Cardiac muscle cell (in vitro differentiated cells and primary cell): ENCODE measurements at places on chromosomes 11 and 22. TPM values are rescaled to one million over a fixed set of nuclear protein-coding genes. Genes with fewer than 3 reads are reported as not detected.

ZC3H12C gene
- total RNA-seq: 7.0 and 7.1 TPM in 2 replicates

ELMOD1 gene
- total RNA-seq: 0.09 and 1.2 TPM in 2 replicates

KRTAP5-9 gene
- 0.39 TPM in 1 of 2 replicates, not detected in the other for total RNA-seq

GGTLC2 gene
- not detected in 2 replicates for total RNA-seq

CCDC15 gene
- 0.95 and 2.2 TPM in 2 replicates for total RNA-seq

SLC15A3 gene
- 2.1 TPM in 1 of 2 replicates, not detected in the other for total RNA-seq

BEST1 gene
- total RNA-seq: 0.27 and 0.39 TPM in 2 replicates

MPPED2 gene
- 19.9 and 32.5 TPM in 2 replicates for total RNA-seq

SELENOH gene
- total RNA-seq: 311 and 358 TPM in 2 replicates

OR8B12 gene
- total RNA-seq: not detected in 2 replicates

RAB38 gene
- 6.9 and 7.7 TPM in 2 replicates for total RNA-seq

VSIG2 gene
- not detected in 2 replicates for total RNA-seq

QSER1 gene
- total RNA-seq: 15.9 and 32.1 TPM in 2 replicates

SCO2 gene
- total RNA-seq: 4.1 TPM in 1 of 2 replicates, not detected in the other

MAJIN gene
- total RNA-seq: not detected in 2 replicates

RHOD gene
- total RNA-seq: 48.5 and 71.7 TPM in 2 replicates

NCAM1 gene
- total RNA-seq: 113 and 203 TPM in 2 replicates

VPREB1 gene
- not detected in 2 replicates for total RNA-seq

SMDT1 gene
- total RNA-seq: 9.2 and 10.3 TPM in 2 replicates

KCNQ1 gene
- total RNA-seq: 7.8 and 18.6 TPM in 2 replicates

EHBP1L1 gene
- 14.9 and 50.5 TPM in 2 replicates for total RNA-seq

TUB gene
- 22.9 and 48.2 TPM in 2 replicates for total RNA-seq

OR56A3 gene
- total RNA-seq: not detected in 2 replicates

UCP2 gene
- 4.7 and 25.9 TPM in 2 replicates for total RNA-seq

LUZP2 gene
- 0.07 TPM in 1 of 2 replicates, not detected in the other for total RNA-seq

SF1 gene
- 168 and 360 TPM in 2 replicates for total RNA-seq

MAP6 gene
- 2.9 and 3.8 TPM in 2 replicates for total RNA-seq

GVQW3 gene
- total RNA-seq: 8.1 and 13.3 TPM in 2 replicates

TRIM49C gene
- not detected in 2 replicates for total RNA-seq

CHCHD10 gene
- total RNA-seq: 77.5 and 216 TPM in 2 replicates

GPR83 gene
- 0.11 and 0.15 TPM in 2 replicates for total RNA-seq

MS4A6A gene
- 0.83 TPM in 1 of 2 replicates, not detected in the other for total RNA-seq

CSNK2A3 gene
- total RNA-seq: 0.85 and 1.1 TPM in 2 replicates

OR51A4 gene
- not detected in 2 replicates for total RNA-seq

TBC1D22A gene
- 16.2 and 16.6 TPM in 2 replicates for total RNA-seq

NDUFS8 gene
- 330 and 471 TPM in 2 replicates for total RNA-seq

SERHL2 gene
- total RNA-seq: 3.4 and 5.2 TPM in 2 replicates

MYO7A gene
- total RNA-seq: 1.4 and 1.6 TPM in 2 replicates

POU2AF2 gene
- total RNA-seq: not detected in 2 replicates

MUC6 gene
- total RNA-seq: not detected in 2 replicates

RAB39A gene
- 0.24 and 0.88 TPM in 2 replicates for total RNA-seq

SLC1A2 gene
- 0.92 and 1.3 TPM in 2 replicates for total RNA-seq

RAPSN gene
- total RNA-seq: not detected in 2 replicates

FGF4 gene
- total RNA-seq: not detected in 2 replicates

KREMEN1 gene
- total RNA-seq: 19.0 and 20.3 TPM in 2 replicates

OR51F1 gene
- not detected in 2 replicates for total RNA-seq

CFAP300 gene
- total RNA-seq: 1.1 and 2.9 TPM in 2 replicates

ZP1 gene
- total RNA-seq: not detected in 2 replicates

ZBED4 gene
- 11.4 and 18.4 TPM in 2 replicates for total RNA-seq

TMPRSS5 gene
- 0.21 and 0.74 TPM in 2 replicates for total RNA-seq

THY1 gene
- 2.1 and 6.3 TPM in 2 replicates for total RNA-seq

SYCE3 gene
- total RNA-seq: not detected in 2 replicates

HBB gene
- not detected in 2 replicates for total RNA-seq

GPHA2 gene
- total RNA-seq: not detected in 2 replicates

MYH9 gene
- total RNA-seq: 131 and 174 TPM in 2 replicates

RIC8A gene
- total RNA-seq: 84.3 and 102 TPM in 2 replicates

CALCA gene
- total RNA-seq: not detected in 2 replicates

PTPRCAP gene
- total RNA-seq: 4.1 and 6.1 TPM in 2 replicates
